ENCODE measurements at places on chromosomes 11 and 22.
A peak's percentile ranks its signal among the peaks of the same experiment; 100 is the strongest.

- DNase-seq = no peak
These were observed 325.0 kb upstream of the LUZP2 start for GRCh38 chr11:24171869-24172268.

GRCh38 chr11:16603245-16603644 lies 135.2 kb upstream of the C11orf58 start:
- DNase-seq = no peak

- DNase-seq = no peak
These were observed 156.2 kb downstream of the TMEM135 start for GRCh38 chr11:87193756-87194470.

GRCh38 chr11:69135420-69136363 lies 20.0 kb upstream of the SMIM38 start:
- no peak for DNase-seq

GRCh38 chr11:36162006-36162882 lies 127.0 kb downstream of the COMMD9 start:
- DNase-seq = no peak

GRCh38 chr11:71383461-71383860 lies 64.7 kb downstream of the DHCR7 start:
- no peak for DNase-seq

DNA sequence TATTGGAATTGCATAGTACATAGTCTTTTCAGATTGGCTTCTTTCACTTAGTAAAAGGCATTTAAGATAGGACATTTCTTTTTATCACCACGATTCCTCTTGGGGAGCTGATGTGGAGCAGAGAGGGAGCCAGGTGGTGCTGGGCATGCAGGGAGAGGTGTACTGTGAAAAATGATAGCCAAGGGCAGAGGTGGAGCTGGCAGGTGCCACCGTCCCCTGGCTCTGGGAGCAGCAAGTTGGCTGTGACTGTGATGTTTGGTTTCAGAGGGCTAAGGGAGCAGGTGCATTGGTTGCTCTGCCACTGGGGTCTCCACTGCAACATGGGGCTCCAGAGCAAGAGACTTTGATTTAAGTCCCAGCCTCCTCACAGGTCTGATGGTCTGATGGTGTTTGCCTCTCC lies 16.5 kb downstream of the SGSM1 start:
- no peak for DNase-seq

DNA sequence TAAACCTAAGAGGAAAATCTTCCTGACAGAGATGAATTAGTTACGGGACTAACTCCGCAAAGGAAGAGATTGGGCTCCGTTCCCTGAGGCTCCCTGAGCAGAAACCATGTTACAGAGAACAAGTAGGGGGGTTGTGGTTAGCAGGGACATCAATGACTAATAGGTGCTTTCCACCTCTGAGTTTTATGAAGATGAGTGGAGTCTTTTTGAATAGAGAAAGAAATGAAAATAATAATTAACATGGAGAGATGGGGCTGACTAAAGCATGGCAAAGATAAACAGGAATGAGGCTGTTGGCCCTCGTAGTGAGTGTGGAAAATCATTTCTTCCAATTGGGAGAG lies 47.5 kb upstream of the PICALM start:
- DNase-seq = no peak

DNA sequence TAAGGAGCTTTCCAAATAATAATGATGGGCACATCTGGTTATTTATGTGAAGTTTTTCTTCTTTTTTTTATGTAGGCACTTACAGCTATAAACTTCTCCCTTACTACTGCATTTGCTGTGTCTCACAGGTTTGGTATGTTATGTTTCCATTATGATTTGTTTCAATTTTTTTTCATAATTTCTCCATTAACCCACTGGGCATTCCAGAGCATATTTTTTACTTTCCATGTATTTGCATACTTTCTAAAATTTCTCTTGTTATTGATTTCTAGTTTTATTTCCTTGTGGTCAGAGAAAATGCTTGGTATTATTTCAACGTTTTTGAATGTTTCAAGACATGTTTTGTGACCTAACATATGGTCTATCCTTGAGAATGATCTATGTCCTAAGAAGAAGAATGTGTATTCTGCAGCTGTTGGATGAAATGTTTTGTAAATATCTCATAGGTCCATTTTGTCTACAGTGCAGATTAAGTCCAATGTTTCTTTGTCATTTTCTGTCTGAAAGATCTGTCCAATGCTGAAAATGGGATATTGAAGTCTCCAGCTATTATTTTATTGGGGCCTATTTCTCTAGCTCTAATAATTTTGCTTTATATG lies 362.1 kb downstream of the DDX10 start:
- no peak for DNase-seq

DNA sequence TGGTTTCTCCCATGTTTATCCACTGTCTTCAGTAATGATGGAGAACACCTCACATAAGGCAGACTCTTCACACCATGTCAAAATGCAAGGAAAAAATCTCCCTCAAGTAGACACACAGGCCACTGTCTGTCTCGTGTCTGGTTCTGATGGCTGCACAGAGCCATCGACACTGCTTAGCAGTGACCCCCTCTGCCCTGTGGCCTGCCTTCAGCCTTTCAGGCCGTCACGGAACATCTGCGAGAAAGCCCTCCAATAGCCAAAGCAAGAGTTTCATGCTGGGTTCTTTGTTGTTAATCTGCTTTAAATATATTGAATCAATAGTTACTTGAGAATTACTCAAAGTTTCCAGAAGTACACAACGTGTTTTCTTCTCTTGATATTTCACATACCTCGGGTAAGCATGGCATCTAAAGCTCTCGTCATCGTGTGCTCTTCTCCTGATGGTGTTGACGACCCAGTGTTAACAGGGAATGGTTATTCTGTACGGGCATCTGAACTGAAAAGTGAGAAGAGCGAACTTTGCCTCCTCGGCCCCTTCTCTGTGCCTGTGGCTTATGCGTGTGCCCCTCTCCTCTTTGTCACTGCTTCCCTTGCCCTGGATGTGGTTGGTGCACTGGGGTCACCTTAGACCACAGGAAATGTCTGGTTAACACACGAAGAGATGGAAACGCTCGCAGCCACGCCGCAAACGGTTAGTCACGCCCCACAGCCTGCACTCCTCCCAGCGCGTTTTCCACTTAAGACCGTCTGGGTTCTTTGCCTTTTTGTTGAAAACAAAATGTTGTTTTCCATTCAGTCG lies 33.4 kb upstream of the CTTN start:
- DNase-seq = no peak

DNA sequence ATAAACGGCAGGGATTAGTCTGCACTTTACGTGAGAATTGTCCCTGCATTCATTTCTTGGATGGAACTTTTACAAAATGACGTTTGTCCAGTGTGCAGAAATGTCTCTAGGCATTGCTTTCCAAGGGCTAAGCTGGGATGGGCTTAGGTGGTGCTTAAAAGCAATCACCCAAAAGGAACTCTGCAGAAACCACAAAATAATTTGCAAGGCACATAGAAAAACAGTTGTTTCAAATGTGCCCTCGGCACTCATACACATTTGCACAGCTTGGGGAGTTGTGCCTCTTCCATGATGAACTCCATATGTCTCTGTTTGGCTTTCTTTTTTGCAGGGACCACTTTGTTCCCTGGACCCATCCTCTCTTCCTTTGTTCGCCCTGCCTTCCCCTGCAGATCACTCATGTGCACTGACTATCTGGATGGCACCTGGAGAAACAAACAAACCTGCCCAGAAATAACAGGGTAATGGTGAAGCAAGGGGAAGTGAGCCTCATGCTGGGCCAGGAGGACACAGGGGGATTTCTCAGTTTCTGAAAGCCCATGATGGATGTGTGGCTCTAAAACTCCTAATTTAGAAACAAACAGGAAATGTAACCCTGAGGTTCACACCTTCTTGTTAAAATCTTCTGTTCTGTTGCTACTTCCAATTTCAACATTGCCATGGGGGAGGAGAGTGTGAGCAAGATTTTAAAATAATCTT lies 150.2 kb downstream of the SNX19 start:
- DNase-seq = no peak

DNA sequence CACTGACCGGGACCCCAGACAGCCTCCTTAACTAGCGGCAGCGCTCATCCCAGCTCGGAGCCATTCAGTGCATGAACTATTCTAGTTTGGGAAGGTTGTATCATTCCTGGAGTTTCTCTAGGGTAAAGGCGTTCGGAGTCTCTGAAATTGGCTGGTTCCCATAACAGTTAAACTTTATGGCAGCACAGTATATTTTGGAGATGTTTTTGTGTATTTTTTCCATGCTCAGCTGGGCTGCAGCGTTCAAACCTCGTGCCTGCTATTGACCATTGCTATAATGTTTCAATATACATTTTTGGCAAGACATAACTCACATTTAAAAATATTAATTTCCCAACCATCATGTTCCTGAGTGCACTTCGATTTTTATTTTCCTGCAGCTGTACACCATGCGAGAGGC lies 169.7 kb downstream of the ST3GAL4 start:
- no peak for DNase-seq

GRCh38 chr11:13256216-13256615 lies 21.4 kb upstream of the BMAL1 start:
- DNase-seq = no peak

GRCh38 chr11:119907122-119907851 lies 178.3 kb upstream of the NECTIN1 start:
- DNase-seq = peak; percentile 38

DNA sequence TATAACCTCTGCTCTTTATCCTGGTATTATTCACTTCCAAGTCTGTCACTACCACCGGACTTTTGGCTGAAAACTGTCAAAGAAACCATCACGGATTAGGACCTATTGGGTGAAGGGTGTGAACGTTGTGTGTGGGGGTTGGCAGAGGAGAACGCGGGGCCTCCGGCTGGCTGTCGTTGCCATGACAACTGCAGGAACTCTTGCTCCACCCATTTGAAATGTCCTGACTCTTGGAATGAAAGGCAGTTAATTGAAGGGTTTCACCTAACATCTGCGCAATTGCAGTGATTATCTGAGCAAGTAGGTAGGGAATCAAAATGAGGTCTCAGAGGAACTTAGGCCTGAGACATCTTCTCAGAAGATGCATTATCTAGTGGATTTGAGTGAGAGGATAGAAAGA lies 60.9 kb upstream of the CLMP start:
- DNase-seq = no peak

DNA sequence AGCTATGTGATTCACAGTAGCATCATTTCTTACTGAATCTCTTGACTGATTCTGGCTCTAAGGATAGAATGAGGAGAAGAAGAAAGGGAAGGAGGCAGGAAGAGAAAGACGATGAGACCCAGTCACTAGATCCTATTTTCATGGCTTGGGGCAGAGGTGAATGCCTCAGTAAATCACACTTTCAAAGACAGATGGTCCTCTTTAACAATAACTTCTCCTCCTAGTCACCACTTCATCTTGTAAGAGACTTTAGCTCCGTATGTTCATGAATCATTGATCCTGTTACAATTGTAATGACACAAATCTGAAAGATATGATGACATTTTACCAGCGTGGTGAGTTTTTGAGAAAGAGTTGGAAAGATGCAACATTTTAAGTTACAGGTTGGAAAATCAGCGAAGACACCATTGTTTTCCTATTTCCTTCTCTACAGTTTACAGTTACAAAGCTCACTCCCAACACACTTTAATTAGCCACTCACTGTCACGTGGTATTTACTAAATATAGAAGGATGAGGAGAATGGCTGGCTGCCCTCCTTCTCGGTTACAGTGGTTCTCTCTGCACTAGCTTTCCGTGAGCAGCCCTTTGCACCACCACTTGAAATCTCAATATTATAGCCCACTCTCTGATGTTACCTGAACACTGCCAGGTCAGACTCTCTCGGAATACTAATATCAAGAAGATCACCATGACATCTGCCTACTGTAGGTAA lies 205.8 kb downstream of the CADM1 start:
- DNase-seq = no peak

GRCh38 chr11:350723-351255 lies 18.5 kb upstream of the B4GALNT4 start:
- DNase-seq = no peak

DNA sequence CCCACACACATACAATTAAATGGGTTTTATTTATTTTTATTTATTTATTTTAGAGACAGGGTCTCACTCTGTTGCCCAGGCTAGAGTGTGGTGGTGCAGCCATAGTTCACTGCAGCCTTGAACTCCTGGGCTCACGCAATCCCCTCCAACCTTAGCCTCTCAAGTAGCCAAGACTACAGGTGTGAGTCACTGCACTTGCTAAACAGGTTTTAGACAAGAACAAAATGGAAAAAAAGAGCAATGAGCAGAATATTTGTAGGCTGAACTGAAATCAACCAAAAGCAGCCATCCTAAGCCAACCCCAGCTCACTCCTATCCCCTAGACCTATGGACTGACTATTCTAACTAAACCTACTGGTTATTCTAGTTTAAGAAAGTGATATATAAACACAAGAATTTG lies 37.8 kb downstream of the MRE11 start:
- no peak for DNase-seq

GRCh38 chr11:19455731-19456130 lies 215.0 kb upstream of the E2F8 start:
- DNase-seq = no peak

DNA sequence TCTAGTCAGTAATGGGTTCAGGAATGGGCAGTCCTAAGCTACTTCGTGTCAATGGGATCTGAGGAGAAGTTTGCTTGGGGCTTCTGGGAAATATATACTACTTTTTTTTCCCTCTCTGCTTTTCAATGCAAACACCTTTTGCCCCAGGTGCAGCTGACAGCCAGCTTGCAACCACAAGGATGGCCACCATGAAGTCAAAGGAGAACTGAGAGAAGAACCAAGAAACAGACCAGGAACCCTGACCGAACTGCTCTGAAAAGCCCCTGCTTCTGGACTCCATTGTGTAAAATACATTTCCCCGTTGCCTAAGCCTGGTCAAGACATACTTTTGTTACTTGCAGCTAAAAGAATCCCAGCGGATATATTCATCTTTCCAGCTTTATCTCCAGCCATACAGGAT lies 20.1 kb upstream of the CD44 start:
- no peak for DNase-seq

DNA sequence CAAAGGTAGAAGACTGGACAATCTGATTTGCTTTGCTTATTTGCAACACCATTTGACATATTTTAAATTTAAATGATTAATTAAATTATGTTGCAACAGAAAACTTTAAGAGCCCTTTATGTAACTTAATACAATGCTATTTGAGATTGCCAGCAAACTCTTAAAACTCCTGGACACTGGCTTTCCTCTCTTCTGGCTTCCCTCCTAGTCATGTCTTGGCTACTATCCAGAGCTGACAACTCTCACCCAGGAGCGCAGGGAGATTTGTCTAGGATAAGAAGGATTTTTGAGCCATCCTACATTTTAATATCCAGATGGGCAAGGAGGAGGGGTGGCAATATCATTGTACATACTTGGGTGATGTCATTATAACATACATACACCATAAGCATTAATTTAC lies 134.3 kb downstream of the ELP4 start:
- DNase-seq = peak; percentile 37

- no peak for DNase-seq
These were observed 4.3 kb upstream of the MICAL2 start for GRCh38 chr11:12106101-12106500.

GRCh38 chr11:87666730-87667129 lies 508.5 kb downstream of the RAB38 start:
- no peak for DNase-seq

DNA sequence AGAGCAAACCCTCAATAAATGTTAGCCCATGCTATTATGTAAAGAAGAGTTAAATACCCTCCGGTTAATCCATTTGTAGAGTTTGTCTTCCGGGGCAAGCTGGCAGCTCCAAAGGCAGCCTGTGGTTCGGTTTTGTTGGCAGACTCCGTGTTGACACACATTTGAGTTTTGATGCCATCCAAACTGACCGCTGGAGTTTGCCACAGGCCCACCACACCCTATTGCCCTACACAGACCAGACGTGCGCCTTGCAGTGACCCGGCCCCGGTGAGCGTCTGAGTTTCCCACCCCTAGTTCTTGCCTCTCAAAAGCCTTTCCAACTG lies 25.1 kb downstream of the ELFN2 start:
- no peak for DNase-seq

- DNase-seq = no peak
These were observed 44.0 kb downstream of the SMIM38 start for GRCh38 chr11:69199583-69200315.

Data from DMS 273 treated with DMSO at 0.1 percent for 48 hours (cell line).